ENCODE measurements at places on chromosomes 2 and 18.
A peak's percentile ranks its signal among the peaks of the same experiment; 100 is the strongest.

GRCh38 chr2:66888246-66888645 lies 453.3 kb downstream of the MEIS1 start:
- DNase-seq: no peak

DNA sequence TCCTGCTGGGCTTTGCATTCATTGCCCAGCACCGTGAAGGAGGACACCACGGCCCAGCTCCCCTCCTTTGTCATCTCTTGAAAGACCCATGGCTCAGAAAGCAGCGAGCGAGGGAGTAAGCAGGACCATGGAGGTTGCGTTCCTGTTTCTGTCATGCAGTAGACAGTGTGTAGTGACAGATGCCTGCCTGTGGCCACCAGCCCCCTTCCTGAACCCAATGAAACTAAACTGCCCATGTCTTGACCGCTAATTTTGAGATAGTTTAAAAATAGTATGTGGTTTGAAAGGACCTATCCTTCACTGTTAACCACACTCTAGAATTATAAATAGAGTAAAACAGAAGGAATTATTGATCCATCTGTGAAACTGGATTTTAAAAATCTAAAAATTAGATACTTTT lies 88.2 kb downstream of the ASAP2 start:
- no peak for DNase-seq

DNA sequence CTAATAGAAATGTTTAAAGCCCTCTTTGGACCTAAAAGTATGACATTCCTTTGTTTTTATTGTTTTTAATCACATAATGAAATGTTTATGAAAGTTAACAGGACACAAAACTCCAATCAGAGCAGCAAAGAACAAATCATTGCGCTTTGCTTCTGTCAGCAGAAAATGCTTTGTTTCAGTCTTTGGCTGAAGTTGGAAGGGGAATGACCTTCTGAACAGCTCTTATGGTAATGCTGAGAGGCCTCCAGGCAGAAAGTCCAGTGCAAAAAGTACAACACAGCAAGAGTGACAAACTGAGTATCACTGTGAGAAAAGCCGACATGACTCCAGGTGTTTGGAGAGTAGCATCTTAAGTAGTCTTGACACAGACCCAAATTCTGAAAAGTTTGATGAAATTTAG lies 147.7 kb upstream of the SP5 start:
- DNase-seq: no peak

DNA sequence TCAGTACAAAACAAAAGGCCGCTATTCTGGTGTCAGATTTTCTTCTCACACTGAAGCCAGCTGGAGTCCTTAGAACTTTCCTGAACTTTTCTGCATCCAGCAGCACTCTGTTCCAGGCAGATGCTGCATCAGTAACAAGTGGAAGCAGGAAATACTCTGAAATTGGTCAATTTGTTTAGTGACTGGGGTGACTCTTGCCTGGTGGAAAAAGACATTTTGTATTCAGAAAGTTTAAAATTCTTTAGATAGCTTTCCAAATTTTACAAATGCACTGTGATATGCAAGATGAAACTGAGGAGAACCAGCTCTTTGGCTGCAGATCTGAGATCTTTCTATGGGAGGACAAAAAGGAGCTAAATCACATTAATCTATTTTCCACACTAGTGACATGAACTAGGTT lies 385.7 kb downstream of the NRXN1 start:
- no peak for DNase-seq

GRCh38 chr2:64931246-64932115 lies 57.7 kb upstream of the SLC1A4 start:
- DNase-seq: no peak

GRCh38 chr2:20939931-20940795 lies 103.7 kb downstream of the APOB start:
- DNase-seq: no peak

- no peak for DNase-seq
Observed at GRCh38 chr2:149885468-149885867, 297.9 kb upstream of the MMADHC start.

DNA sequence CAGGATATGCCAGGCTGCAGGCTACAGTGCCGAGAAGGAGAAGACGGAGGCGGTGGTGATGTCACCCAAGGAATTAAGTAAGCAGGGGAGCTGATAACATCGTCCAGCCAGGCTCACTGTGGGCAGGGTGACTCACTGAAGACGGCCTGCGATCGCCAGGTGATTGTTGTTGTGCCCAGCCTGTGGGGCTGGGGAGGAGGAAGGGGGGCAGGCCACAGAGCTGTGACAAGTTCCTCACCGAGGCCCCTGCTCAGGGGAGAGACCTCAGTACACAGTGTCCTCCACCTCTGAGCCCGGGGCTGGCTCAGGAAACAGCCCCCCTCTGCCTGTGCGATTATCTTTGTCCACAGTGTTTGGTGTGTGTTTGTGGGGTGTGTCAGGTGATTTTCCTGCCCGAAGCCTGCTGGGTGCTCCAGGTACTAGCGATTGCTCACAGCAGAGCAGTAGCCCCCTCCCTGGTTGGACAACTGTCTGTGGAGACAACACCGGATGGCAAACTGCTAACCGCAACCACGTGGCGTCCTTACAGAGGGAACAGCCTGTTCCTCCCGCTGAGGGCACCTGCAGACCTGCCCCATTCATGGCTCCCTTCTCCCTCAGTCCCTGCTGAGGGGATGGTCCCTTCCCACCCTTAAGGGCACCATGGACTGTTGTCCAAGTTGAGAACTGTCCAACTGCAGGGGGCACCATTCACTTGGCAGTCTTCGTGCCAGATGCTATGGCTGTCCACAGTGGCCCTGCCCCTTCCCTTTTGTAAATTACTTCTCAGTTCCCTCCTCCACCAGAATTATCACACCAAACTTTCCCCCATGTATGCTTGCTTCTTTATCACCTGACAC lies 95.1 kb downstream of the ZFP36L2 start:
- DNase-seq: peak; percentile 75

- DNase-seq: peak; percentile 58
Observed at GRCh38 chr2:144181001-144181400, 338.9 kb downstream of the ZEB2 start.

- DNase-seq: no peak
Observed at GRCh38 chr2:170739507-170740046, 24.4 kb downstream of the SP5 start.

- DNase-seq: no peak
Observed at GRCh38 chr2:158115202-158115767, 13.6 kb downstream of the UPP2 start.

- no peak for DNase-seq
Observed at GRCh38 chr2:232833830-232834229, 36.2 kb upstream of the SNORC start.

DNA sequence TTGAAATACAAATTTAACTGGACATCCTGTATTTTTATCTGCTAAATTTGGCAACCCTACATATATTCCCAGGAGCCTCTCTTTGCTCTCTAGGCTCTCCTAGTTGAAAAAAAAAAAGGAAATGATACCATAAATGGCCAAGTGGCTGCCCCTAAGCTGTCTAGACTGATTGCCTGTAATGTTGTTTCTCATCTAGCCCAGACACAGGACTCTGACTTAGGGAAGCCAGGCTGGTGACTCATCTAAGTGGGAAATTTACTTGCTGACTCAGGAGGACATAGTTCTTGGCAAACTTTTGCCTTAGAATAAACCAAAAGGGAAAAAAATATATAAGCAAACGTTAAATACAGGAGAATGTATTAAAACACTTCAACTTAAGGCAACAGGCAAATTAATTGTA lies 14.6 kb upstream of the ITGAV start:
- DNase-seq: peak; percentile 99

DNA sequence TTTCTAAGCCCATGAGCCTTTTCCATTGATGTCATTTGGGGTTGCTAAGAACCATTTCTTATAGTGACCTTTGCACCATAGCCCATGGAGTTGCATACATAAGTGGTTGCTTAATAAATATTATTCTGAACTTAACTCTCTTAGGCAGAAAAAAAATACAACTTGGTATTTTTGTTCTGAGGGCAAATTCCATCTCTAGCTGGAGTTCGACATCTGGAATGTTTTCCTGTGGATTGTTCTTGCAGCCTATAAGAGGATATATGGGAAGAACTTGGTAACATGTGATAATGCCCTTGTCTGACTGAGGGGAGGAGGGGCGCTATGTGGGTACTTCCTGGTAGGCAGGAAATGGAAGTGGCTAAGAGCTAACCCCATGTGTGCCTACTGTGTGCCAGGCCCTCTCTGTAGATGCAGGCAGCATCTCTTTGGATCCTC lies 20.7 kb downstream of the IGFBP2 start:
- peak; percentile 40 for DNase-seq

DNA sequence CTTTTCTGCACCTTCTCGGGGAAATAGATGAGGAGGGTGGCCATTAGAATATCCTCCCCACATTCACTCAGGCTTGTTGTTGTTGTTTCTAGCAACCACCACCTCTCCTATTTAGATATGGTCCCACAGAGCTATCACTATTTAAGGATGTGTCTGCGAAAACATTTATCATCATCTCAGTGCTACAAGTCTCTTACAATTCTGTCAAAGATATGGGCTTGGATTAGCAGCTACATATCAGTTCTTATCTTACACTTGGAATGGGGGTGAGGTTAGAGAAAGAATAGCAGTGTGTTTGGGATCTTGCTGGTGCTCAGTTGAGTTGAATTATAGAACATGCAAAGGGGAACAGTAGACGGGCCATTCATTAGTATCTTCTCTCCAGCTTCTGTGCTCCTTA lies 546.1 kb downstream of the PARD3B start:
- DNase-seq: no peak

- DNase-seq: no peak
Observed at GRCh38 chr2:194102546-194102945, 1554.5 kb upstream of the SLC39A10 start.

DNA sequence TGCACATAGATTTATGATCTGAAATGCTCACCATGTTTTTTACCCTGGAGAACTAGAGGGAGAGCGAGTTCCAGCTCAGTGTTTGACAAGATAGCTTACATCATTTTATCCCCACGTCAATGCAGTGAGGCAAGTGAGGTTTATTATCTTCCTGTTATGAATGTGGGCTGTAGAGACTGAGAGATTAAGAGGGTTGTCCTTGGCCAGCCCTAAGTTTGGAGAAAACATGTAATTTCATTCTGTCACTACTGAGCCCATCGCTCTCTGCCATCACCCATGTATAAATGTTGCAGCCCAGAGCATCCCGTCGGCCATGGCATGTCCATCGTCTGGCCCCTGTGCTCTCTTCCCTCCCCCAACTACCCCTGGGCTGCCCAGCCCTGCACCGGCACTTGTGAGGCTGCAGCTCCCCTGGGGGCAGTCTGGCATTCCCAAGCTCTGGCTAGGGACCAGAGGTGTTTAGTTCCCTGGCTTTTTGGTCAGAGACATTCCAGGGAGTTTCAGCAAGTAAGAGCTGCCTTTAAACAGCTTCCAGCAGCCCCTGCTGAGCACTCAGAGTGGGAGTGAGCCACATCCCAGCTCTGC lies 136.7 kb downstream of the ANTXR1 start:
- peak; percentile 70 for DNase-seq

GRCh38 chr2:20150110-20150706 lies 74.7 kb downstream of the SDC1 start:
- DNase-seq: no peak

DNA sequence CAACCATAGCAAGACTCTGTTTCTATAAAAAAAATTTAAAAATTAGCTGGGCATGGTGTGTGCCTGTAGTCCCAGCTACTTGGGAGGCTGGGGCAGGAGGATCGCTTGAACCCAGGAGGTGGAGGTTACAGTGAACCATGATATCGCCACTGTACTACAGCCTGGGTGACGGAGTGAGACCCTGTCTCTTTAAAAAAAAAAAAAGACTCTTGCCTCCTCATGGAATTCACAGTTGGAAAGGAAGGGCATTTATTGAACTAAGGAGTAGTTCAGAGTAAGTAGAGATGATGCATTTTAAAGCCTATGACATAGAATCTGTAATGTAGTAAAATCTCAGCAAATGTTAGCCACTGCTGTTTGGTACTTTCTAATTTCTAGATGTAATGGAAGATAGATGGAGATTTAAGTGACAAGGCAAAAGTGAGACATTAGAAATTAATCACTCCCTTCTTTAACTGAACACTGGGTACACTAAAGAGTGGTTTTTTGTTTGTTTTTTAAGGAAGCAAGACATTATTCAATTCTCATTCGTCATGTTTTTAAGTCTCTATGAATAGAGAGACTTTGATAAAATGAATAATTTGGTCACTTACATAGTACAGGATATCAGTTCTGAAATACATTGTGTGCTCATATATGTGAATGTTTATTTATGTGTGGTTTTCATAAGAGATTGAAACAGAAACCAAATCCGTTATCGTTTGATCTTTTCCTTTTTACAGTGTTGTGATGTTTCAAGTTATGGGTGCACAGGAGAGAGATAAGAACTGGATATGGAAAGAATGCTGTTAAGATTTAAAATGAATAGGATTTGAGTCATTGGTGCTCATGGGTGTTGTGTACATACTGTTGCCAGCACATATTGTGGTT lies 186.1 kb upstream of the STON1 start:
- DNase-seq: peak; percentile 79

DNA sequence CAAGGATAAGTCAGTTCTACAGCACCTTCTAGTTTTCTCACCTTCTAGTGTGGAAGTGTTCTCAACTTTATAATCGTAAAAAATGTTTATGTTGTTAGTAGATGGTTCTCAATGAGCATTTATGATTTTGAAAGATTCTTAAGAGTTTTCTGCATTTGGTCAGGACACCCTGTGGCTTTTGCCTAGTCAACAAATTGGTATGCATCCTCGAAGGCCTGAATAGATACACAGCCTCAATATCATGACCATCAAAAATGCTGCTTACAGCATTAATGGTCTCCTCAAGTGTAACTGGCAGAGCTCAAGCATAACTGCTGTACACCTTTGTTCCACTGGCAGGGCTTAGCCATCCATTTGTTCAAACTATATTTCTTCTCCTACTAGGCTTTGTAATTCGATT lies 96.7 kb downstream of the CRACDL start:
- peak; percentile 60 for DNase-seq

DNA sequence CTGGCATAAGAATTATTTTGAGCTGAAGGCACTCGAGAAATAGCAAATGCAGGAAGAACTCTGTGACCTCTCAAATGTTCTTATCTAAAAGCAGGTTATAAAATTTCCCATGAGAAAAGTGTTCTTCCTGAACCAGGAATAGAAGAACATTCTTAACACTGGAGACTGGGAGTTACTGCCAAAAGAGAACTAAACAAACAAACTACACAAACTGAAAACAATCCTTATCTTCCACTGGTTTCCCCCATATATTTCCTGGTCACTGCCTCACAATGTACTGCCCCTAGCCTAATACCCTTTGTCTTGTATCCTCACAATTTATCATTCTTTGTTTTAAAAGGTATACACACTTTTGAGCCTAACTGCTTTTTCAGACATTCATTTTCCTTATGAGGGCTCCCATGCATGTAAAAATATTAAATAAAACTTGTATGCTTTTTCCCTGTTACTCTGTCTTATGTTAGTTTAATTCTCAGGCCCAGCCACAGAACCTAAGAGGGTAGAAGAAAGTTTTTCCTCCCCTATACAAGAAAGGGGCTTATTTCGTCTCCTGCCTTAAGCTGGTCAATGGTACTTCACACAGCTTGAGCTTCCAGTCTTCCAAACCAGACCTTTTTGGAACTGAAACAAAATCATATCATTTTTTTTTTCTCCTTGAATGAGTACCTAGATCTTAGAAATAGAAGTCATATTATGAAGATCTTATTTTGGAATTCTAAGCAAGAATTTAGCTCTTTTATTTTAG lies 110.6 kb downstream of the MSTN start:
- no peak for DNase-seq

GRCh38 chr2:64251497-64252250 lies 107.5 kb upstream of the PELI1 start:
- DNase-seq: no peak

- peak; percentile 6 for DNase-seq
Observed at GRCh38 chr18:75341267-75341666, 86.2 kb downstream of the SMIM21 start.

Measured in fibroblast of skin of right quadriceps (primary cell).